Osteocyte (in vitro differentiated cells): ENCODE measurements at places on chromosomes 2 and 18. TPM values are rescaled to one million over a fixed set of nuclear protein-coding genes. Genes with fewer than 3 reads are reported as not detected.

DNA sequence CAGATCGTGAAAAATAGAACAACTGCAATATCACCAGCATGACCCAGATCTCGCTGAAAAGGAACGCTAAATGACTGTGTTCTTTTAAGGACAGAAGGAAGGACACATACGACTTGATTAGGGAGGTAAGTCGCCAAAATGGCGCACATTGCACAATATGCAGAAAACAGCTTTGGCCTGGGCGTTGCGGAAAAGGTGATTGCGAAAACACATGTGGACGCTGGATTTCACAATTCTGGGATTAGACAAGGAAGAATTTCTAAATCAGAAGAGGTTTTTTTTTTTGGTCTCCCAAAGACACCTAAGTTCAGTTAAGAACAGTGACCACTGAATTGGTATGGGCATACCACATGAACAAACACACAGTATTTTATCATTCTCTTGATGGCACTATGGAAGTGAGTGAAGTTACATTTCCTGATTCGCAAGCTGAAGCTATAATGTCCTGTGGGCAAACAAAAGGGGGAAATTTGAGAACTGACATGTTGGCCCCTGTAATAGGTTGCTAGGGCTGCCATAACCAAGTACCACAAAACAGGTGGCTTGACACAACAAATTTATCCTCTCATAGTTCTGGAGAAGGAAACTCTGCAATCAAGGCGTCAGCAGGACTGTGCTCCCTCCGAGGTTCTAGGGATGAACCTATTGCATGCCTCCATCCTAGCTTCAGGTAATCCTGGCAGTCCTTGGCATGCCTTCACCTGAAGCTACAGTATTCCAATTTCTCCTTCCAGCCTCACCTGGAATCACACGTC is 25.8 kb upstream of the ERICH2 start:
- DNase-seq = no peak
- H3K27ac ChIP-seq = no peak overlapping the region
- H3K27me3 ChIP-seq = peaks cover 27% of the 10 kb centered on the region
- no peaks in the 10 kb centered on the region for H3K36me3 ChIP-seq
- H3K4me1 ChIP-seq = peaks cover 3% of the 10 kb centered on the region
- no peak overlapping the region for H3K4me3 ChIP-seq

DNA sequence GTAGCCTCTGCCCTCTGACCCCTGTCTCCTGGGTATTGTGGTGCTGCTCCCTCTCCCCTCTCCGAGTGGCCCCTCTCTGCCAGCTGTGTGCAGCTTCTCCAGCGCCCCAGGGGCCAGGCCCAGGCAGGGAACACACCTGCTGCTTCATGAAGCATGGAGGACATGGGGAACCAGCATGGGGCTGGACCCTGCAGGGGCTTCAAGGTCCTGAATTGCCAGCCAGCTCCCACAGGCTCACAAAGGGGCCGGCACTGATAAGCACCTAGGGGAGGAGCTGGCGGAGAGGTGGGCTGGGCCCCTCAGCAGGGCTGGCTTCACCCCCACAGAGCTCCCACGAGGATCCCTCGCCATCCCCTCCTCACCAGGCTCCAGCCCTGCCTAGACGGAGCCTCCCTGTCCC is 77.4 kb upstream of the GPC1 start:
- peaks cover 6% of the 10 kb centered on the region for H3K4me1 ChIP-seq
- DNase-seq = no peak
- no peak overlapping the region for H3K27ac ChIP-seq
- no peak overlapping the region for H3K4me3 ChIP-seq
- peaks cover 7% of the 10 kb centered on the region for H3K36me3 ChIP-seq

GRCh38 chr2:131543385-131543891 is 15.8 kb downstream of the CCDC74A start:
- H3K27me3 ChIP-seq = peaks cover 29% of the 10 kb centered on the region
- H3K4me1 ChIP-seq = no peaks in the 10 kb centered on the region
- no peak for DNase-seq
- H3K36me3 ChIP-seq = no peaks in the 10 kb centered on the region

DNA sequence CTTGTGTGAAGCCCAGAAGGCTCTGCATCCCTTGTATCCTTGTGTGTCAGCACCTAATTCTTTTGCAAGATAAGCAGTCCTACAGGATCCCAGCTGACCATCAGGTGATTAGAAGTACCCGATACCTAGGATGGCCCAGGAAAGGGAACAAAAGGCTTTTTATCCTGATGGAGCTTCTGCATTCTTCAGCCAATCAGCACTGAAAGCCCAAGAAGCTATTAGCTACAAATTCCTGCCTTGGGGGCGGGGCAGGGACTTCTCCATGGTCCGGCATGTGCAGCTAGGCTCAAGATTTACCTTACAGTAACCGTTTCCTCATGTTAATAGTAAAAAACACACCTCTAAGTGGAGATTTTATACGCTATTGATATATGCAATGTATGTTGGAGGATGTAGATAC is 264.6 kb upstream of the THUMPD2 start:
- no peak overlapping the region for H3K4me3 ChIP-seq
- no peak for DNase-seq
- H3K27me3 ChIP-seq = peaks cover 19% of the 10 kb centered on the region
- peaks cover 10% of the 10 kb centered on the region for H3K4me1 ChIP-seq
- no peak overlapping the region for H3K27ac ChIP-seq

GRCh38 chr2:29206941-29207340 is 91.7 kb downstream of the CLIP4 start:
- no peaks in the 10 kb centered on the region for H3K4me1 ChIP-seq
- H3K4me3 ChIP-seq = no peak overlapping the region
- H3K27ac ChIP-seq = no peak overlapping the region
- H3K27me3 ChIP-seq = no peaks in the 10 kb centered on the region

- no peaks in the 10 kb centered on the region for H3K27me3 ChIP-seq
- H3K4me3 ChIP-seq = no peak overlapping the region
- peaks cover 9% of the 10 kb centered on the region for H3K4me1 ChIP-seq
- H3K27ac ChIP-seq = no peak overlapping the region
Observed at GRCh38 chr2:6828299-6828584, 37.5 kb downstream of the CMPK2 start.

GRCh38 chr18:21454725-21455124 is 145.8 kb downstream of the ESCO1 start:
- H3K4me1 ChIP-seq = peaks cover 18% of the 10 kb centered on the region
- no peak overlapping the region for H3K27ac ChIP-seq
- peaks cover 24% of the 10 kb centered on the region for H3K27me3 ChIP-seq
- H3K4me3 ChIP-seq = no peak overlapping the region
- DNase-seq = no peak

GRCh38 chr2:60294901-60295635 is 258.4 kb downstream of the BCL11A start:
- H3K4me3 ChIP-seq = no peak overlapping the region
- H3K36me3 ChIP-seq = no peaks in the 10 kb centered on the region
- H3K27ac ChIP-seq = no peak overlapping the region

- no peak overlapping the region for H3K27ac ChIP-seq
- DNase-seq = no peak
Observed at GRCh38 chr18:50814395-50814794, 5.4 kb downstream of the MRO start.

EML6 gene
- total RNA-seq = 0.42 and 1.1 TPM in 2 replicates

CNDP1 gene
- not detected in 2 replicates for total RNA-seq

LONRF2 gene
- total RNA-seq = 0.26 and 0.32 TPM in 2 replicates

ACADL gene
- total RNA-seq = not detected in 2 replicates

MYO3B gene
- total RNA-seq = not detected in 2 replicates

GALR1 gene
- not detected in 2 replicates for total RNA-seq
